ENCODE measurements at places on chromosomes 5 and 9. TPM values are rescaled to one million over a fixed set of nuclear protein-coding genes. Genes with fewer than 3 reads are reported as not detected.

DNM1 gene
- total RNA-seq = 89.2 TPM

PCDHGB6 gene
- 75.7 TPM for total RNA-seq

PKD2L2 gene
- not detected for total RNA-seq

LHX3 gene
- not detected for total RNA-seq

GRCh38 chr5:107532169-107532878 lies 138.4 kb downstream of the EFNA5 start:
- no peak for DNase-seq

GRCh38 chr5:73282383-73282782 lies 109.4 kb downstream of the TMEM174 start:
- no peak for DNase-seq

GRCh38 chr5:17305964-17306725 lies 88.7 kb downstream of the BASP1 start:
- no peak for DNase-seq

DNA sequence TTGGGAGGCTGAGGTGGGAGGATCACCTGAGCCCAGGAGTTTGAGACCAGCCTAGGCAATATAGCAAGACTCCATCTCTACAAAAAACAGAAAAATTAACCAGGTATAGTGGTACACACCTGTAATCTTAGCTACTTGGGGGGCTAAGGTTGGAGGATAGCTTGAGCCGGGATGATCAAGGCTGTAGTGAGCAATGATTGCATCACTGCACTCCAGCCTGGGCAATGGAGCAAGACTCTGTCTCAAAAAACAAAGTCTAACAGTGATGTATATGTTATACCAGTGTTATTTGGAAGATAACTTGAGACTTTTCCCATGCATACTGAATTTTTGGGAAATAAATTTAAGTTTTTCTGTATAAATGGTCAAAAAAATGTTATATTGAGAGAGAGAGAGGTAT lies 146.3 kb downstream of the ZCCHC7 start:
- no peak for DNase-seq

GRCh38 chr5:71788794-71789193 lies 69.7 kb downstream of the CARTPT start:
- DNase-seq = no peak

- no peak for DNase-seq
Observed at GRCh38 chr9:120982836-120983235, 56.2 kb upstream of the TRAF1 start.

GRCh38 chr5:154191467-154192261 lies 1.1 kb downstream of the GALNT10 start:
- DNase-seq = no peak

- no peak for DNase-seq
Observed at GRCh38 chr5:77366717-77367500, 125.2 kb downstream of the WDR41 start.
